ENCODE measurements at places on chromosomes 6 and 20.

DNA sequence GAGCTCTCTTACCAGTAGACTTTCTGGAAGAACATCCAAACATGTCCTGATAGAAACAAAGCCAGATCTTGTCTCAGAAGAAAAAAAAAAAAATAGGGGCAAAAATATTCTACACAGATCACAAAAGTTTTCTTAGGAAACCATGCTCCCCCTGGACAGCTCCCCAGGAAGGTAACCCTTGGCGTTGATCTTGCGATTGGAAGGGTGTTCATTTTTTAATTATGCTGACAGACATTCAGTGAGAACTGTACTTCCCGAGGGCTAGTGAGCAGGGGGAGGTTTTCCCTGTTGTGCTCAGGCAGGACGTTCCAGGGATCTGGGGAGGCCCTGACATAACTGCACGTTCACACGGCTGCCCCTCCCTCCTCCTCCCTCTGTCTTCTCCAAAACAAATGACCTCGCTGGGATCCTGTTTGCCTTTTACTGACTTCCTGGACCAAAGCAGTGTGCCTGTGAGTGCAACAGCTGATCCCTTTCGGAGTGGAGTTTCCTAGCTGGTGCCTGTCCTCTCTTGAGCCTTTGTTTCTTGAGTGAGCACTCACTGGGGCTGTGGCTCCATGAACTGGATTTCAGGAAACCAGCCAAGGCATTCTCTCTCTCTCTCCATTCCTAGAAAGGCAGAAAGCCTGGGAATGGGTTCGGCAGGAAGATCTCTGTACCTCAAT lies 46.7 kb downstream of the MARCKS start:
- no peak for ATAC-seq

GRCh38 chr6:5584078-5584482 lies 322.8 kb downstream of the FARS2 start:
- no peak for ATAC-seq

GRCh38 chr6:108210556-108210955 lies 44.7 kb downstream of the NR2E1 start:
- no peak for ATAC-seq

GRCh38 chr6:96235927-96236326 lies 220.2 kb downstream of the FUT9 start:
- ATAC-seq = no peak

- no peak for ATAC-seq
Observed at GRCh38 chr6:66478705-66479104, 771.7 kb upstream of the EYS start.

DNA sequence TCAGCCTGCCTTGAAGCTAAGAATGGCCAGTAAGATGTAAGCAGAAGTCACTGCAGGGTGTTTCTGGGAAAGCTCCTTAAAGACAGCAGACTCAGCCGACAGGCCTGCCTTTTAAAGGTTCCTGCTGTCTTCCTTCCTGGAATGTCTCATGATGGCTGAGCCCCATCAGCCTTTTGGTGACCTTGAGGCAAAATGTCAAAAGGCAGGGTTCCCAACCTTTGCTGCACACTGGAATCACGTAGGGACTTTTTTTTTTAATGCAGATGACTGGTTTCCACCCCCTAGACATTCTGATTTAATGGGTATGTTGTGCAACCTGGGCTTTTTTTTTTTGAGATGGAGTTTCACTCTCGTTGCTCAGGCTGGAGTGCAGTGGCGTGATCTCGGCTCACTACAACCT lies 11.6 kb downstream of the MDGA1 start:
- ATAC-seq = no peak

DNA sequence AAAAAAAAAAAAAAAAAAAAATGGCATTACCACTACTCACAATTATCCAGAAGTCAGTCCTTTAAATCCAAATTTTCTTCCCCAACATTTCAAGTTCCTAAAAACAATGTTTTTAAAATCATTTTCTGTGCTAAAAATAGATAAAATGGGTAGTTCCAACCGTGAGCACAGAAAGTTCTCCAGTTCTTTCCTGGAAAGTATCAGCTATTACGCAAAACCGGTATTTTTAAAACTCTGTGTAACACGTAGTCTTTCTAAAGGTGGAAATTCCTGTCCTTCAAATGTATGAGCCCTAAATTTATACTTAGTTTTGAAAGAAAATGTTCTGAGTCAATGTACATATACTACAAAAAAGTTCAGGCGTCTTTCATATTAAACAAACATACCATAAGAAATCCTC lies 83.5 kb upstream of the SCAF8 start:
- peak; percentile 18 for ATAC-seq

DNA sequence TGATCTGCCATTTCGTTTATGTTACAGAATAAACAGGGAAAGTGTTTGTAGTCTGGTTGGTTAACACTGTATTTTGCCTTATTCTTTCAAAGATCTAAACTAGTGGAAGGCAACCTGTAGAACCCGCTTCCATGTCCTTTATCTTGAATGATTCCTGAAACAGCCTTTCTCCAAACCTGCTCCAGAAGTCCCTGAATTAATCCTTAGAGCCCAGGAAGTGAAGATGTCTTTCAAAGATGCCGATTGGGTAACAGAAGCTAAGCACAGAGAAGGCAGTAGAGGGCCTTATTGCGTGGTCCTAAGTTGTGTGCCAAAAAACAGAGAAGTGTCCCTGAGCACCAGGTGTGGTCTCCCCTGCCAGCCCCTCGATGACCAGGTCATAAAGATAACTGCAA lies 19.2 kb upstream of the ZSCAN16 start:
- ATAC-seq = peak; percentile 20

DNA sequence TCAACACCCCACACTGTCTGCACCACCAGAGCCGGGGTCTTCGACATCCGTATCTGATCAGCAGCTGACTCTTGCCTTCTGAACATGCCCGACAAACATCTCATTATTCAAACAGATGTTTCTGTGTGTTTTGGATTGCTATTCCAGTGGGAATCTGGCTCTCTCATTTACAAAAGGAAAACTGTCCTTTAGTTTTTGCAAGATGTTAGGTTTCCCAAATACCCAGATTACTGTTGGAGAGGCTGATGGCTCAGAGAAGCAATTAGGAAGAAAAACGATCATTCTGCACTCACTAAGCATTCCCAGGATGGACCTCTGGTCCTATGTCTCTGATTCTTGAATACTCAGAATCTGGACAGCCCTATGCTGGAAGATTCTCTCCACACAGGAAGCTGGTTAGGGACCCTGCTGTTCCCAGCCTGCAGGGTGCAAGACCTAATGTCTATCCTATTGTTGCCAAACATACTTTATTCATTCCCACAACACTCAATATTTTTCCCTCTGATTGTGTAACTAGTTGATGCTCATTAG lies 532.9 kb downstream of the CDH26 start:
- no peak for ATAC-seq

- no peak for ATAC-seq
Observed at GRCh38 chr6:141653590-141653989, 479.1 kb upstream of the GJE1 start.

- ATAC-seq = no peak
Observed at GRCh38 chr6:142356201-142356883, 54.5 kb downstream of the ADGRG6 start.
